H54 (cell line): ENCODE measurements at places on chromosomes 2 and 18.

DNA sequence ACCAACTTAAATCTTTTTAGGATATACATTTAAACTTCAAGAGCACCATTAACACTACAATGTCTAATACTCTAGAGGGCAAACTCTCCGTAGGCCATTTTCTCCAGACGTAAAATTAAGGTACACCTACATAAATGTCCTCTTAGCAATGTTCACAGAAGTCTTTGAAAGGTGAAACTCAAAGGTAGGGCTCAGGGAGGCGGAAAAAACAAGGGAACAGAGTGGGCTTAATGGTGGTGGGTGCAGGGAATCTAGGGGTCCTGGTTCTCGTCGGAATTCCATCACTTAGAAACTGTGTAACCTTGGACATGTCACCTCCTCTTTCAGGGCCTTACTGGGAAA, 668 bp downstream of the NFU1 start:
- no peak for DNase-seq

DNA sequence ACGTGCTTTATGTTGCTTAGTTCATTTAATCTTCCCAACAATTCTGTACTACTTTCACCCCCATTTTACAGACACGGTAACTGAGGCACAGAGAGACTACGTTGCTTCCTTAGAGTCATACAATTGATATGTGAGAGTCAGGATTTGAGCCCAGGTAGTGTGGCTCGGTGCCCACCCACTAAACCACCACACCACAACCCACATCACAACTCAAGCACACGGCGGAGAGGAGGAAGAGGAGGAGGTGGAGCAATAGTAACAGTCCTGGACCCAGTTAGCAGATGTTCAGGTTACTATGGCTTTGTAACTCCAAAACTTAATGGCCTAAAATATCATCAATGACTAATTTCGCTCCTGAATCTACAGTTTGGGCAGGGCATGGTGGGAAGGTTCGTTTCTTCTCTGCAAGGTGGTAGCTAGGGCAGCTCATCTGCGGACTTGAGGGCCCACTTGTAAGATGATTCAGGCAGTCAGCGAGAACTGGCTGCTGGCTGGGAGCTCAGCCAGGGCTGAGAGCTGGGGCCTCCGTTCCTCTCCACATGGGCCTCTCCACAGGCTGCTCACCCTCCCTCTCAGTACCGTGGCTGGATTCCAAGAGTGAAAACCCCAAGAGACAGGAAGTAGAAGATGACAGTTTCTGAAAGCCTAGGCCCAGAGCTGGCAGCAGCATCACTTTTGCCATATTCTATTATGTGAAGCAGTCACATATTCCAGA, 167.1 kb downstream of the ZFP36L2 start:
- DNase-seq, result peak; percentile 87

DNA sequence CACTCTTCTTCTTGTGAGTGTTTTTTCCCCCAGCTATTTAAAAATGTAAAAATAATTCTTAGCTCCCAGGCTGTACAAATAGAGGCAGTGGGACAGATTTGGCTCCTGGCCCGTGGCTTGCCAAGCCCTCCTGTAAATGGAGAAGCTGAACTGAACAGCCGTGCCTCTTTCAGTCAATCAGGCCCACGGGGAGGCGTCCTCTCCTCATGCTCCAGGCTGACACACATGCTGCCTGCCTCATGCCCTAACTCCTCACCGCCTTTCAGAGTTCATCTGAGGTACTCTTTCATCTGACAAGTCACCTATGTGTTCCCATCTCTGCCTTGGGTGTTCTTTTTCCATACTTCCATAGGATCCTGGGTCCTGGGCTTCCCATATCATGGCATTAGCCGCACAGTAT, 58.9 kb downstream of the BMP10 start:
- DNase-seq, result no peak

DNA sequence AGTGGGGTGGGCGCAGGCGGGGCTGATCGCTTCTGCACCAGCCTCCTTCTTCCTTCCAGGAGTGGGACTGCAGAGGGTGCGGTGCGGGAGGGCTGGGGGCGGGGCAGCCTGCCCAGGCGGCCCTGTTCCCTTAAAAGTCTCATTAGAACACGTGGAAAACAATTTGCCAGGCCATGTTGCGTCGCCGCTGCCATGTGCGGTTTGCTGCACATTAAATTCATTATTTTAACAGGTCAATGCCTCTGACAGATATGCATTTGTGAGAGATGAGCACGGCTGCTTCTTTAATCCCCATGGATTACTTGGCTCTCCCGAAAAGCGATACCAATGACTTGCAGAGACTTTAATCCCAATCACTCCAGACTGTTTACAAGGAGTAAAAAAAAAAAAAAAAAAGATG, 139.0 kb downstream of the CELF4 start:
- DNase-seq, result no peak

- no peak for DNase-seq
These were observed 28.3 kb downstream of the CSRNP3 start for GRCh38 chr2:165497659-165498317.

DNA sequence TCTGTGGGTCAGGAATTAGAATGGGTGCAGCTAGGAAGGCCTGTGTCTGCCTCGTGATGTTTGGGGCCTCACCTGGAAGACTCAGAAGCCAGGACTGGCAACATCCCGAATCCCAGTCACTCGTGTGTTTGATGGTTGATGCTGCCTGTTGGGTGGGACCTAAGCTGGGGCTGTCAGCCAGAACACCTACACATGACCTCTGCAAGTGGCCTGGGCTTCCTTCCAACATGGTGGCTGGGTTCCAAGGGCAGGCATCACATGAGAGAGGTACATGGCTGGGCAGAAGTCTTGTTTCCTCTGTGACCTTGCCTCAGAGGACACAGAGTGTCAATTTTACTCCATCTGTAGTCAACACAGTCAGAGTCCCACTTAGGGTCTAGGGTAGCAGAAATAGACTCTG, 177.8 kb downstream of the GBX2 start:
- DNase-seq, result no peak

GRCh38 chr2:97210325-97210724, 97.4 kb downstream of the ANKRD36 start:
- DNase-seq, result no peak

DNA sequence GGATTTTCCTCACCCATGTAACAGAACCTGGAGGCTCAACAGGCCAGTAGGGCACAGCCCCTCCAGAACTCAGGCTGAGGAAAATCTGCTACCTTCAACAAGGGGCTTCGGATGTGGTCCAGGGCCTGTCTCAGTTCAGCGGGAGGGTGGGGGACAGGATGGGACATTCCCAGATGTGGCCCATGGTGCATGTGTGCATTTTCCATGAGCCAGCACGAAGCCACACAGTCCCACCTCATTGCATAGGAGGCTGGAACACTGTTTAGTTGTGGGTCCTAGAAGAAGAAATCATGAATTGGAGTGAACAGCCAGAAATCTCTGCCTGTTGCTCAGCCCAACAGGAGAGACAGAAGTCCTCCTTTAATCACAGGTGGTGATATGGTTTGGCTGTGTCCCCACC, 469.6 kb upstream of the MYT1L start:
- DNase-seq, result no peak

DNA sequence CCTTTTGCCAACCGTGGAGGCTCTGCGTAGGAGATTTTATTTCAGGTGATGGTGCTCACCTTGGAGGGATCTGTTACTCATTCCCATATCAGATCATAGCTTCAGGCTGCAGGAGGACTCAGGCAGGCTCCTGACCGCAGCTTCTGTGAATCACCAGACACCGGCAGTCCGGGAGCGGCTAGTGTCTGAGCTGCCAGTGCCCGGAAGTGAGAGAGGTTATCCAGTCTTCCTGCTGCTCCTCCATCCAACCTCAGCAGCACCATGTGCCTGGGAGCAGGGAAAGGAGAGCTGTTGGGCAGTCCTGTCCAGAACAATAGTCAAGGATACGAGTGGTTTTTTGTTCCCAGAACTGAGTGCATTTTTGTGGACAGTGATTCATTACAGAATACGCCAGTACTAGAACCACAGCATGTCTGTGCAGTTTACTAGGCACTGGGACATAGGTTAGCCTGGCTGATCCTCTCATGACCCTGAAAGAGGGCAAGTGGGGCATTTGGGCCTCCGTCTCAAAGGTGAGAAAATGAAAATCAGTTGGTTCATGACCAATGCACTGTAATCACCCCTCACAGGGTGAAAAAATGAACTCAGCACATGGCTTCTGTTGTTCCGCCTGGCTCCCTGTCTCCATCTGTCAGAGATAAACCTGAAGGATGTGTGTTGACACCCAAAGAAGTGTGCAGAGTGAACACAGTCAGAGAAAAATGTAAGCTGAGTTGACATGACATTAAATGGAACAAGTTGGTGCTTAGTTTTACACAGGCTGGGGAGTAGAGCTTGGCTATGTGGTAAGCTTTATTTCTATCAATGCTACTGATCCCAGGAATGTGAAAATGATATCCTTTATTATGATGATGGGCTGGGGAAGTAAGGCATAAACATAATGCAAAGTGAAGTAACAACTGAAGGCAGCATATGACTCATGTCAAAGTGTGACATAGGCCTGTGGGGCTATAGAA, 12.2 kb downstream of the FHOD3 start:
- peak; percentile 65 for DNase-seq

DNA sequence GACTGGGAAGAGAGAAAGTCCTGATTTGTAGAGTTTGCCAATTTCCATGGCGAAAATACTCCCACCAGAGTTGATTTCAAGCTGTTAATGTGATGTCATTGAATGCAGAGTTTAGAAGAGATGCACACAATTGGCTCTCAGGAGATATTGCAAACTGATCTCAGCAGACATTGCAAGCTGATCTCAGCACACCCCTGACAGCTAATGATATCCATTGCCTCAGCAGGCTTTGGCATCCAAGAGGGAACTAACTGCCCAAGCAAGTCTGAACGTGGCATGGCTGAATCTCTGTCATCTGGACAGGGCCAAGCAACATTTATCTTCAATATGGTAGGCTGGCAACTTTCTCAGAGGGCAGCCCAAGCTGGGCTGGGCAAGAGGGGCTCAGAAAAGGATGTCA, 78.4 kb upstream of the CYP1B1 start:
- DNase-seq, result no peak

DNA sequence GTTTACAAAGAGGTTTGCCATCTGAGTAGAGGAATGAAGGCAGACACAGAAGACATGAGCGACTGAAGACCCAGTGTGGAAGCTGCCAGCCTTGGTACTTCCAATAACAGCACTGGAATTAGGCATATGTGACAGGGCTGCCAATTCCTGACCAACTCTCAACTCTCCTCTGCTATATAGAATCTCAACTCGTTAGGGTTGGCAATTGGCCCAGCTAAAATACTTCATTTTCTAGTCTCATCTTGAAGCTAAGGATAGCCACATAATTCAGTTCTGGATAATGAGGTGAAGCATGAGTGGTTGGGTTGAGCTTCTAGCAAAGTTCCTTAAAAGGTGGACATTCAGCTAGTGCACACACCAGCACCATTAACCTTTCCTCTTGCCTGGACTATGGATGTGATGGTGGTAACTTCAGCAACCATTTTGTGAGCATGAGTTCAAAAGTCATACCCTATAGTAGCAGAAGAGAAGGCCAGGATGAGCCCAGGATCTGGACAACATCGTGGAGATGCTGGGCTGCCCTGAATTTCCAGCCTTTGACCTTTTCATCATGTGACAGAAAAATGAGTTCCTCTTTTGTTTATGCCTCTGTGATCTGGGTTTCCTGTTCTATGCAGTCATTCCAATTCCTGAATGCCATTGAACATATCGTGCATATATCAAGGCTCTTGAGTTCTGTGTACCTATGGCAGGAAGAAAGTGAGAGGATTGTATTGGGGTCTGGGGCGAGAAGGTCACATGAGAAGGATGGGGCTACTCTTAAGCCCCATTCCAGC, 68.1 kb upstream of the HAAO start:
- DNase-seq, result no peak

GRCh38 chr2:134258684-134259388, 5.0 kb downstream of the MGAT5 start:
- no peak for DNase-seq

- DNase-seq, result no peak
These were observed 983 bp downstream of the MTX2 start for GRCh38 chr2:176270100-176270750.

DNA sequence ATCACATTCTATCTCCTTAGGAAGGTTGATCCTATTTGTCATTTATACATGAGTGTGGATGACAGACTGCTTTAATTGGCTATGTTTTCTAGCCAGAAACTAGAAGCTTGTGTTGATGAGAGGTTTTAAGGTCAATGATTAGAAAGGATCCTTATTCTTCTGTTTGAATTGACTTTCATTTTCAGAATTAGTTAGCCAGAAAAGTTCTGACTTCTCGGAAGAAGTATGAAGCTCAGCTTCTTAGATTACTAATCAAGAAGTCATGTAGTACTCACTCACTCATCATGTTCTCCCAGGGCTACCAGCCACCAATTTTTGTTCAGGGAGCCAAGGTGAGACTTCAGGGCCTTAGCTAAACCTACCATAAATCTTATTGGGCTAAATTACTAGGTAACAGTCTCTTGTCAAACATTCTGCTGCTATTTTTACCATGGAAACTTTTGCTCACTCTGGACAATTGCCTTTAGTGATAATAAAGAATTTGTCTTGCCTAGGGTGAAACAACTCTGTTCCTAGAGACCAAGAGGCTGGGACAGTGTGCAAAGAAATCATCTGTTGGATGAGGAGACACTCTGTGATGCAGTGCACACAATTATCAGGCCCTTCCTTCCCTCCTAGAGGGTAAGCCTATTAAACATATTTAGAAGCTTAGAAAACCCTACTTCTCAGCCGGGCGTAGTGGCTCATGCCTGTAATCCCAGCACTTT, 111.6 kb upstream of the DNMT3A start:
- no peak for DNase-seq

GRCh38 chr2:190746971-190747761, 98.3 kb downstream of the NAB1 start:
- no peak for DNase-seq

GRCh38 chr2:96895746-96896651, 26.1 kb upstream of the SEMA4C start:
- no peak for DNase-seq

GRCh38 chr2:153391131-153391530, 87.4 kb downstream of the RPRM start:
- DNase-seq, result no peak

DNA sequence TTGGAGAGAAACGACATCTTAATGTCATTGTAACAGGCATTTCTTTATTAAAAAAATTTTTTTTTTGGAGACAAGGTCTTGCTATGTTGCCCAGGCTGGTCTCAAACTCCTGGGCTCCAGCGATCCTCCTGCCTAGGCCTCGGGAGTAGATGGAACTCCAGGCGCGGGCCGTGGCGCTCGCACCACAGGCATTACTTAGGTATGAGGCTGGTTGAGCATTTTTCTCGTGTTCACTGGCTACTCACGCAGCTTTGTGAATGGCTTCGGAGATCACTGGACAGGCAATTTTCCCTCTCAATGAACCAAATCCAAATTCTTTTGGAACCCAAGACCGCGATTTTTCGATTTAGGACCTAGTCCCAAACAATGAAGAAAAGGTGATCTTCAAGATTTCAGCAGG, 795 bp upstream of the TCF7L1 start:
- no peak for DNase-seq
